Aorta (tissue), 5 donors: ENCODE measurements at places on chromosomes 11 and 22.

DNA sequence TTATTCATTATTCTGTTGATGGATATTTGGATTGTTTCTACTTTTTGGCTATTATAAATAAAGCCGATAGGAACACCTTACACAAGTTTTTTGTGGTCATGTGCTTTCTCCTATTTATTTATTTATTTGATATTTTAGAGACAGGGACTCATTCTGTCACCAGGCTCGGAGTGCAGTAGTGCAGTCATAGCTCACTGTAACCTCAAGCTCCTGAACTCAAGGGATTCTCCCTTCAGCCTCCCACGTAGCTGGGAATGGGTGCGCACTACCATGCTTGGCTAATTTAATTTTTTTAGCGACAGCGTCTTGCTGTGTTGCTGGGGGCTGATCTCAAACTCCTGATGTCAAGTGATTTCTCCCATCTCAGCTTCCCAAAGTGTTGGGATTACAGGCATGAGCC, 135.1 kb downstream of the UVRAG start:
- no peak for DNase-seq

- DNase-seq: peak; percentile 56
Measured at GRCh38 chr11:110777775-110778174, 65.5 kb upstream of the ARHGAP20 start.

DNA sequence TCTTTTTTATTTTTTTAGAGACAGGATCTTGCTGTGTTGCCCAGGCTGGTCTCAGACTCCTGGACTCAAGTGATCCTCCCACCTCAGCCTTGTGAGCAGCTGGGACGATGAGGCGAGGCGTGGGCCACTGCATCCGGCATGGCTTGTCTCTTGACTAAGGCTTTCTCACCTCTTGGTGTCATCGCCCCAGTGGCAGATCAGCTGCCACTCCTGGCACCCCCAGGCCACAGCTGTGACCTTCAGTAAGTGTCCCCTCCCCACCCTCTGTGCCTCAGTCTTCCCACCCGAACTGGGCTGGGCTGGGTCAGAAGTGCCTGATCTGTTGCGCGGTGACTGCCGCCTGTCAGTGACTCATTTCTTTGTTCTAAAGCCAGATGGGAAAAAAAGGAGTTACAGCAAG, 3.6 kb downstream of the SYNGR1 start:
- no peak for DNase-seq

DNA sequence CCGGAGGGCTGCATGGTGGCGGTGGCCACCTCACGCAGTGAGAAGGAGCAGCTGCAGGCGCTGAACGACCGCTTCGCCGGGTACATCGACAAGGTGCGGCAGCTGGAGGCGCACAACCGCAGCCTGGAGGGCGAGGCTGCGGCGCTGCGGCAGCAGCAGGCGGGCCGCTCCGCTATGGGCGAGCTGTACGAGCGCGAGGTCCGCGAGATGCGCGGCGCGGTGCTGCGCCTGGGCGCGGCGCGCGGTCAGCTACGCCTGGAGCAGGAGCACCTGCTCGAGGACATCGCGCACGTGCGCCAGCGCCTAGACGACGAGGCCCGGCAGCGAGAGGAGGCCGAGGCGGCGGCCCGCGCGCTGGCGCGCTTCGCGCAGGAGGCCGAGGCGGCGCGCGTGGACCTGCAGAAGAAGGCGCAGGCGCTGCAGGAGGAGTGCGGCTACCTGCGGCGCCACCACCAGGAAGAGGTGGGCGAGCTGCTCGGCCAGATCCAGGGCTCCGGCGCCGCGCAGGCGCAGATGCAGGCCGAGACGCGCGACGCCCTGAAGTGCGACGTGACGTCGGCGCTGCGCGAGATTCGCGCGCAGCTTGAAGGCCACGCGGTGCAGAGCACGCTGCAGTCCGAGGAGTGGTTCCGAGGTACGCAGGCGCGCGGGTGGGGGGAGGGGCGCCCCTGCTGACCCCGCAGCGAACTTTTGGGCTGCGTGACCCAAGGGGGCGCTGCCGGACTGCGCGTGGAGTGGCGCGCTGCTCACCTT, 670 bp downstream of the NEFH start:
- peak; percentile 61 for DNase-seq

GRCh38 chr11:62208785-62209144, 292 bp downstream of the SCGB2A1 start:
- no peak for DNase-seq

DNA sequence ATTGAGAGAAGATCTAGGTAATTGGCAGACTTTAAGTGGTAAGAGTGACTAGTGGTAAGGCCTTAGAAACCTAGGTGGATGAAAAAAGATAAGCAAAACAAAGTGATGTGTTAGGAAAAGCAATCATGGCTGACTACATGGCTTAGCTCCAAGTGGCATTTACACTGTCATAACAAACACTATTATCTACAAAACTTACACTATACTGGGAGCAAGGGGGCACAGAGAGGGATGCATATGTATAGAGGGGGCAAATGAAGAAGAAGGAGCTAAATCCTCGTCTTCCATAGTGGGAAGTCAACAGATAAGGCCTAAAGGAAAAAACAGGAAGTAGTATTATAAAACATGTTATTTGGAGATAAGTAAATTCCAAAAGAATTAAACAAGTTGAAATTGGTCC, 32.5 kb downstream of the ADORA2A start:
- no peak for DNase-seq

DNA sequence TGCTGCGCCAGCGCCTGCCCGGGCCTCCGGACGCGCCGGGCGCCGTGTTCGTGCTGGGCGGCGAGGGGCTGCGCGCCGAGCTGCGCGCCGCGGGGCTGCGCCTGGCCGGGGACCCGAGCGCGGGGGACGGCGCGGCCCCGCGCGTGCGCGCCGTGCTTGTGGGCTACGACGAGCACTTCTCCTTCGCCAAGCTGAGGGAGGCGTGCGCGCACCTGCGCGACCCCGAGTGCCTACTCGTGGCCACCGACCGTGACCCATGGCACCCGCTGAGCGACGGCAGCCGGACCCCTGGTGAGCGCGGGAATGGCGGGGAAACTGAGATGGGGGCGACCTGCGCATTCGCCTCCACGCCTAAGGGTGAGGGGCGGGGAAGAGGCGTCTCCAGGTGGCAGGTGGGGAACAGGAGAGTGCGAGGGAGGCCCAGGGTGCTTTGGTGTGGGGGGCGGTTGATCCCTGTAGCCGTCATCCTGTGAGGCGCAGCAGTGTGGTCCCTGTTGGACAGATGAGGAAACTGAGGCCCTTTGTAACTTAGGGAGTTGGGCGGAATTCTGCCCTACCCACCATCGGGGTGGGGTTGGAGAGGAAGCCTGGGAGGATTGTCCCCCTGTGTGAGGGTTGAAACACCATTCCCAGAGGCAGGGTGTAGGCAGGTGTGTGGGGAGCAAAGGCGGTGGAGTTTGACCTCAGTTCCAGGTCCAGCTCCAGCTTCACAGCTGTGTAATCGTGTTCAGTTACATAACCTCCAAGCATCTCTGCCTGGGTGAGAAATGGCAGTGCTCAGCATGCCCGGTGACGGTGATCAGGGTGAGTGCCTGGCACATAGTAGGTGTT, 758 bp downstream of the PDXP start:
- DNase-seq: no peak

- DNase-seq: no peak
Measured at GRCh38 chr11:95849087-95849825, 59.0 kb downstream of the CEP57 start.
